ENCODE measurements at places on chromosomes 16 and 17.

- no peak for DNase-seq
Observed at GRCh38 chr16:75294773-75295459, 43.5 kb upstream of the BCAR1 start.

DNA sequence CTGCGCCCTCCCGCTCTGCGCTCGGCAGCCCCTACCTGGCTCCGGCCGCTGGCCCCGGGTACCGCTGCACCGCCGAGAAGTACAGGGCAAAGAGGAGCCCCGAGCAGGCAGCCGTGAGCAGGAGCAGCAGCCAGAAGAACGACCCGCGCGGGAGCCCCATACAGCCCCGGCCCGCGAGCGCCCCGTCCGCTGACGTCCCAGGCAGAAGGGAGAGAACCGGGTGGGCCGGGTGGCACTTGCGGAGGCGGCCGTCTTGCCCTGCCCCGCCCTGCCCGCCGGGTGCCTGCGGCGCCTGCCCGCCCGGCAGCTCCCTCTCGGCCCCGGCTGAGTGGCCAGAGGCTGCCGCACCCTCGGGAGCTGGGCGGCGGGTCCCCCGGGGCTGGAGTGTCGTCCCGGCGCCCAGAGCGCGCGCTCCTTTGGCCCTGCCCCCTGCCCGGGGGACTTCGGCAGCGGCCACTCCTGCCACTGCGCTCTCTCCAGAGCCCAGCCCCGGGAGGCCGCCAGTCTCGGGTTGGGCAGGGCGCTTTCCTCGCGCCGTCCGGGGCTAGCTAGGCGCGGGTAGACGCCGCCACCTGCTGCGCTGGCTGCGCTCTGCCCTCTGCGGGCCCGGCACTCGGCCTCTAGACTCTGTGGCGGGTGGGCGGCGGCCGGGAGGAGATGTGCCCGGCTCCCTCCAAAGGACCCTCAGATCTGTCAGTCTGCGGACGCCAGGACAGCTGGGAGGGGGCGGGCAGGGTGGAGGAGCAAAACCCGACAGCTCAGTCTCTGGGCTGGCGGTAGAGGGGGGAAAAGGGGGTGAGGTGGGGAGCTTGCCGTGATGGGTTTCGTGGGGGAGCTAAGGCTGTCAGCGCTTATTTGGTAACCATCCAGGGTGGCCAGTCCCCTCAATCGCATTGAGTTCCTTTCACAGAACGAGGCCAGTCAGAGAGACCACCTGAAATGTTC lies at the start of gene ST6GALNAC2:
TSS of gene ST6GALNAC2 (minus strand) at position 212 of the 945 bp plus-strand sequence. CDS start at position 160, 52 bp downstream.
- DNase-seq, result no peak

- DNase-seq, result no peak
Observed at GRCh38 chr16:69182730-69183416, 4.1 kb upstream of the SNTB2 start.

DNA sequence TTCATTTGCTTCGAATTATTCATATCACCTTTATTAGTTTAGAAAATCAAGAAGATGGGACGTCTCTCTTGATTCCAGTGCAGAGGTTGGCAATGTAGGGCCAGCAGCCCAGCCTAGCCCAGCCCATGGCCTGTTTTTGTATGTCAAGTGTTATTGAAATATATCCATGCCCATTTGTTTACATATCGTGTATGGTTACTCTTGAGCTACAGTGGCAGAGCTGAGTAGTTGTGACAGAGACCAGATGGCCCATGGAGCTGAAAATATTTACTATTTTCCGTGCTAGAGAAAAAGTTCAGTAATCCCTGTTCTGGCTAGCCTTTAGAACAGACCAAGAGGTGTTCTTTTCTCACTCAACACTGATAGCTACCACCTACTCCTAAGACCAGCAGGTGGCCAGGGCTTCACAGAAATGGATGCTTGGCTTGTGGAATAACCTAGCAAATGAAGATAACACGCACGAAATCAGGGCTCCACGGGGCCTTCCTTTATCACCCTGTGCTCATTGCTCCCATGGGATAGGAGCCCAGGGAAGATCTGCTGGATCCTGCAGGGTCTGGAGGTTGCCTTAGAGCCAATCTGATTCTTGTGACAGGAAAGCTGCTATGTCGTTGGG lies 123.2 kb upstream of the ANKFN1 start:
- DNase-seq, result no peak

DNA sequence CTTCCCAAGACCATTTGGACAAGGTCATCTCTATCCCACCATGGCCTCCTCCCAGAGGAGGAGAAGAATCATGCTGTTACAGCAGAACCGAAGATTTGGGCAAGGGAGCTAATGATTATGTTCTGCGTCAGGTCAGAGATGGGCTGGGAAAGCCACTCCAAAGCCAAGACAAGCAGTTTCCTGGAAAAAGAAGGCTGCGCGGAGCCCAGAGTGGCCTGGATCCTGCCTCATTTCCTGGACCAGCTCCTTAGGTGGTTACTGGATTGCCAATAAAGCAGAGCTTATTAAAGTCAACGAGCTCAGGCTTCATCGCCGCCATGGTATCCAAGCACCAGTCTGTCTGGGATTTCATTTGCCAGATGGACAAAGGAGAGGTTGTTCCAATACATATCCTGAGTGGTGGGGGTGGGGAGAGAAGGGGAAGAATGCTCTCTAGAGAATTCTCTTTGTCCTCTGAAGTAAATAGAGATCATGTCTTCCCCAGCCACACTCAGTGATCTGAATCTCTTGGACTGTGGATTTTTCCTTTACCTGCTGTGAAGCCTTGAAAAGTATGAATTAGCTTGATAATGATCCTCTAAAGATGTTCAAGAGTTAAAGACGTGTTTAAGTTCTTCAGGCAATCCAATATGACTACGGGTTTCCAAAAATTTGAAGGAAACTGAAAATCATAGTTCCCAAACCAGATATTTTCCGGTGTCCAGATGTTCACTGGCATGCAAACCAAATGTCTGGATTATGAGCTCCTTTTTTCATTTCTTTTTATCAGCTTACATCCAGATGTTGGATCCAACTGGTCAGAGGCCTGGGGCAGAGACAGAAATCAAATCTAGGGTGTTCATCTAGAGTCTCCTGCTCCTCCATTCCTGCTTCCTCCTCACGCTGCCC lies 17.7 kb downstream of the PRAC1 start:
- no peak for DNase-seq

DNA sequence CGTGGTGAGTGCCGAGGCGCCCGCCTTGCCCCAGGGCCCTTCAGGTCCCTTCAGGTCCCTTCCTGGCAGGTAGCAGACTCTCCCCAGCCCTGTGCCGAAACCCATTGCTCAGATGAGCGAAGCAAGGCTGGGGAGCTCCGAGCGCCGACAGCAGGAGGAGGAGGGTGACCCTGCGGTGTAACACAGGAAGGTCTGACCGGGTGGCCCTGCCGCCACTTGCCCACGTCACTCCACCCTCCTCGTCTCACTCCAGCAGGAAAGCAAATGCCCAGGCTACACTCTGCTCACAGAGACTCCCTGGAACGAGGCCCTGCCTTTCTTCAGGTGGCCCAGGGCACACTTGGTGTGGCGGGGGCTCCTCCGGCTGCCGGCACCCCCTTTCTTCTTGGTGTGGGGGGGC lies 57.2 kb downstream of the ACTG1 start:
- DNase-seq, result no peak

DNA sequence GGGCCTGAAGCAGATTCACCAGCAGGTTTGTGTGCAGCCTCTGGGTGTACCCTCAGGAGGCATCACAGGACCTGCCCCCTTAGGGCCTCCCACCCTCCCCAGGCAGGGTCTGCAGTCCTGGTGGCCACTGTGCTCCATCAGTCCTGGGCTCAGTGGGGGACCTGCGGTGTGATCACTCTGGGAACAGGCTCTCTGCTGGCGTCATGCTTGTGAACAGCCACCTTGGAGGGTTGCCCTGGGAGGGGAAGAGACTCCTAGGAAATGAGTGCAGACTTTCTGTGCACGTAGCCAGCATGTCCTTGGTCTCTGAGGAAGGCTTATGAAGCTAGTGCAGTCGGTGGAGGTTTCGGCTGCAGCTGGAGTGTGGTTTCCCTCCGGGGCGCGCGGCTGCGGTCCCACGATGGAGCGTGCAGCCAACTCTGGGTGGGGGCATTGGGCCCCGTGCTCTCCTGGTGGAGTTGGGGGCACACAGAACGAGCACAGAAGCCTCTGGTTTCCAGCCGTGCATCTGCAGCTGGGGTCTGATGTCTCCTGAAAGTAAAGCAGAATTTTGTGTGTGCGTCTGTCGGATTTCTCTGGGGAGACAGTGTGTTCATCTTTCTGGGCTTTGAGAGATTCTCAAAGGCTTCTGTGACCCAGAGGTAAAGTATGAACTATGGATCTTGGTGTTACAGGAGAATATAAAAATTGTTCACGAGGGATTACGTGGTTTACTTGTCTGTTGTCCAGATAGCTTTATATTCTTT lies 68.1 kb upstream of the ZNF750 start:
- no peak for DNase-seq

DNA sequence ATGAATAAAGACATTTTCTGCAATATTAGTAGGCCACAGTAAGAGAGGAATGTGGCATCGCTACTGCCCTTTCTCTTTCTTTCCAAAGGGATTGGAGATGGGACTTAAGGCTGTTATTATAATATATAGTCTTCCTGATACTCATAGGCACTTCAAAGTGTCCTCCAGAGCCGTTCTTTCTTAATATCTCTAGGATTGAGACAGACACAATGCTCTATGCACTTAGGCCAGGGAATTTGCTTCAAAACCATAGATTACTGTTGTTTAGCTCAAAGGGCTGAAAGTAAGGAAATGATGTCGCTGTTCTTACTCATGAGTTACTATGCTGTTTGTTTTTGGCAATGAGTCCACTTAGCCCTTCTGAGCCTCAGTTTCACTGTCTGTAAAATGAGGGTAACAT lies 590.5 kb downstream of the CDH11 start:
- DNase-seq, result no peak

GRCh38 chr17:35449371-35449931 lies 885 bp upstream of the SLFN13 start:
- no peak for DNase-seq

DNA sequence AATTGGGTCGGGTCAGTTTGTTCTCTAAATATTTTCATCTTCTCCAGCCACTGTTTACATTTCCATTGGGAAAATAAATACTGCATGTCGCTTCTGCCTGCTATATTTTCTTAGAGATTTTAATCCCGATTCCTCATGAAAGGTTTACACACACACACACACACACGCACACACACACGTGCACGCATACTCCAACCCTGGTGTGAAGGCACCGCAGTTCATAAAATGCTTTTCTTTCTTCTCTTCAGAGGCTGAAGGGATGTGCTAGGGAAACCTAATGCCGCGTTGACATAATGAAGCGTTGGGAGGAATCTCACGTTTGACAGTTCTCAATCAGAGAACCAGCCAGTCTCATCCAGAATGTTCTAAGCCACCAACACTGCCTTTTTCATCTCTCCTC lies 222.9 kb upstream of the IRX3 start:
- DNase-seq, result no peak

GRCh38 chr17:17423656-17424055 lies 53.1 kb upstream of the MED9 start:
- DNase-seq, result no peak

DNA sequence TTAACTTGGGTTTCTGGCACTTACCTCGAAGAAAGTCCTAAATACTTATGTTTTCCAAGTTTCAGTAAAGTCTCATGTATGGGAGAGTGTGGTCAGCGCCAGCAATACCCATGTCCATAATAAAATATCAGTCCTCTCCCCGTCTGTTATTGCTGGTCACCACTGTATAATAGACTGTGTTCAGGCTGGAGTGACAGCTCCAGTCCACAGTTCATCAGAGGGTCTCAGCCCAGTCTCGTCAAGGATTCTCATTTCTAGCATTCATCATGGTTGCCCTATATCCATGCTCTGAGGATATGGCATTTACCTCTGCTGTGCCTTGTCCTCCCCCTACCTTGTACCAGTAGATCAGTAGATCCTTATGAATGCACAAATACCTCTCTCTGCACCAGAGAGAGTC lies 384.5 kb downstream of the NPIPA7 start:
- no peak for DNase-seq

GRCh38 chr17:40069751-40070708 lies 7.3 kb downstream of the THRA start:
- no peak for DNase-seq

DNA sequence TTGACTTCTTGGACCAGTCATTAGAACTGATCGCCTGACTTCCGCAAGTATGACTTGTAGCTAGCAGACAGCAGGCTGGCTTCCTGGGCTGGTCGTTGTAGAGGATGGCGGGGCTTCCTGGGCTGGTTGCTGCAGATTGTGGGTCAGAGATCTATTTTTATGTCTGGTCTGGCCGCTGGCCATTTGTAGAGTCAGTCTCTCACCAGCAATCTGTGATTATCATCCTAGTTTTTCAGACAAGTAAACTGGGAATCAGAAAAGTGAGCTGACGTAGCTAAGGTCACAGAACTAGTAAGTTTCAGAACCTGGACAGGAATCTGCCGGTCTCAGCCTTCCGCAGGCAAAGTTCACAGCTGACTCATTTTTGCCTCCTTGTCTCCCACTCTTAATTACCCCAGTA lies 19.1 kb downstream of the GPR142 start:
- DNase-seq, result no peak

DNA sequence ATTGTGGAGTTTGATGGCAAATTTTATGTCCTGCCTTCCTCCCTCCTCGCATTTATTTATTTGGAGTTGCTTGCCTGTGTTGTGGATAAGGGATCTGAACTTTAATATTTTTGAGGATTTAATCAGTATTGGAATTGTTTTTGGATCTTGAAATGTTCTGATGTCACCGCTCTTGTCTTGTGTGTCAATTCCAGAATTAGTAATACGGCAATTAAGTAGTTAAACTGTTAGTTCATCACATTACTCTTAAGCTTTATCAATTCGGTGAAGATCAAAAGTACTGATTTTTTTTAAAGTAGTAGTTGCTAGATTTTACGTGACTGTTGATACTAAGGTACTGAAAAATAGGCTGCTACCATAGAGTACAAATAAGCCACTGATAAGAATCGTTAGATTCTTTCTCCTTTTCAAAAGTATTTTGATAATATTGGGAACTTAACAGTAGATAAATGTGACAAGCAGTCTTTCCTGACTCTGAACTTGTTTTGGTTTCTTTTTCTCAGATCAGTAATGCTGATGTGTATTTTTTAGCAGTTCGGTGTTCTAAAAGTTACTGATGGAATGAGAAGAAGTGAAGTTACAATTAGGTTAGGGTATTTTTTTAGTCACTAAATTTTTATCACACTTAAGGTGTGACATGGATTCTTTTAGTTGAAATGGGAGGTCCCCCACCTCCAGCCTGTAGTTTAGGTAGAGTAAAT lies 2.0 kb downstream of the RBBP6 start:
- DNase-seq, result no peak

DNA sequence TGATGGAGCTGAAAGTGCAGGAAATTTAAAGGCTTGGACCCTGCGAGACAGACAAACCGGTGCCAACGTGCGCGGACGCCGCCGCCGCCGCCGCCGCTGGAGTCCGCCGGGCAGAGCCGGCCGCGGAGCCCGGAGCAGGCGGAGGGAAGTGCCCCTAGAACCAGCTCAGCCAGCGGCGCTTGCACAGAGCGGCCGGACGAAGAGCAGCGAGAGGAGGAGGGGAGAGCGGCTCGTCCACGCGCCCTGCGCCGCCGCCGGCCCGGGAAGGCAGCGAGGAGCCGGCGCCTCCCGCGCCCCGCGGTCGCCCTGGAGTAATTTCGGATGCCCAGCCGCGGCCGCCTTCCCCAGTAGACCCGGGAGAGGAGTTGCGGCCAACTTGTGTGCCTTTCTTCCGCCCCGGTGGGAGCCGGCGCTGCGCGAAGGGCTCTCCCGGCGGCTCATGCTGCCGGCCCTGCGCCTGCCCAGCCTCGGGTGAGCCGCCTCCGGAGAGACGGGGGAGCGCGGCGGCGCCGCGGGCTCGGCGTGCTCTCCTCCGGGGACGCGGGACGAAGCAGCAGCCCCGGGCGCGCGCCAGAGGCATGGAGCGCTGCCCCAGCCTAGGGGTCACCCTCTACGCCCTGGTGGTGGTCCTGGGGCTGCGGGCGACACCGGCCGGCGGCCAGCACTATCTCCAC lies at the start of gene NOG:
TSS of gene NOG (plus strand) at position 54 of the 674 bp plus-strand sequence. CDS start at position 579, 525 bp downstream.
- no peak for DNase-seq

All from retinal pigment epithelial cell (primary cell).